ENCODE measurements at places on chromosomes 5 and 9.
A peak's percentile ranks its signal among the peaks of the same experiment; 100 is the strongest.

DNA sequence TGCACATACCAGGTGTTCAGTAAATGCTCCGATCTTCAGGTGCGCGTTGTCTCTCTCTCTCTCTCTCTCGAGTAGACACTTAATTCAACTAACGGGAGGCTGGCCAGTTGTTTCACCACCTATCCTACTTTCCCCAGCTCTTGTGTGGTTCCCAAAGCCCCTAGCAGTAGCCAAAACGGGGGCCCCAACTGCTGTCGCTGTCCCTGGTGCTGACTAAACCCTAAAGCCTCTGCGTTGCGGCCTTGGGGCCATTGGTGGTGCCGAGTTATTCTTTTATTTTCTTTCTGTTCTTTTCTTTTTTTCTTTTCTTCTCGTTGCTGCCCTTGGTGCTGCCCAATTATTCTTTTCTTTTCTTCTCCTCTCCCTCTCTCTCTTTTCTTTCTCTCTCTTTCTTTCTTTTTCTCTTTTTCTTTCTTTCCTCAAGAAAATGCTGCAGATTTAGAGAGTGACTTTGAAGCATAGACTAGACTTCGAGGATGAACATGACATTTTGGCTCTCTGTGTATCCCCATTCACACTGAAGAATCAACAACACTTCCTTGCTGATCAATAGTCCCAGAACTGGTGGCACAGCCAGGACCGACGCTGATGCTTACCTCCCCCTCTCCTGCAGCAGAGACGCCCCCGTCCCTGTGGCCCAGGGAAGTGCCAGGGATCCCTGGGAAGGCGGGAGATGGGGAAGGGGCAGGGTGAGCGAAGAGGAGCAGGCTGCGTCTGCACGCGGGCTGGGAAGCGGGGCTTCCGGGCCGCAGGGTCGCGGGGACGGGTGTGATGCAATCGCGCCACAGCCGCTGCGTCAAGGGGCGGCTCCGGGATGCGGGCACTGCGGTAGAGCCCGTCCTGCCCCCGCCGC, at the start of gene FBLL1:
TSS of gene FBLL1 (plus strand) at position 785 of the 853 bp plus-strand sequence. CDS start 200 bp downstream, outside the sequence.
- peak; percentile 46 for DNase-seq

DNA sequence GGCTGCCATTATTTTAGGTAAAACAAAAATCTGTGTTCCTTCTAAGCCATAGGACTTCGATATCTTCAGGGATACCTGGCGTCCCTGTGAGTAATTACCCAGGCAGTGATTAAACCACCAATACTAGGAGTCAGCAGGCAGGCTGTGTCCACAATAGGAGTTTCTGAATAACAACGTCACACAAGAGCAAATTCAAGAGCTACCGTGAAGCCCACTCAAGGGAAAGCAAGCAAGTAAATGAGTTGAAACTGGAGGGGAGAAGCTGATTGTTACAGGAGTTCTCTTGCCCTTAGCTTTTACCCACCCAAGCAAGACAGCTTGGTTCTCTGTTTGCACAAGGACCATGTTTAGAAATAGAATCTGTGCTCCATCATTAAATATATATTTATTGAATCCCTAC, 50.8 kb downstream of the SEMA5A start:
- no peak for DNase-seq

- no peak for DNase-seq
Measured at GRCh38 chr5:36177154-36177553, 25.2 kb downstream of the SKP2 start.

- no peak for DNase-seq
Measured at GRCh38 chr9:93326654-93327053, 124.8 kb upstream of the FAM120A start.

DNA sequence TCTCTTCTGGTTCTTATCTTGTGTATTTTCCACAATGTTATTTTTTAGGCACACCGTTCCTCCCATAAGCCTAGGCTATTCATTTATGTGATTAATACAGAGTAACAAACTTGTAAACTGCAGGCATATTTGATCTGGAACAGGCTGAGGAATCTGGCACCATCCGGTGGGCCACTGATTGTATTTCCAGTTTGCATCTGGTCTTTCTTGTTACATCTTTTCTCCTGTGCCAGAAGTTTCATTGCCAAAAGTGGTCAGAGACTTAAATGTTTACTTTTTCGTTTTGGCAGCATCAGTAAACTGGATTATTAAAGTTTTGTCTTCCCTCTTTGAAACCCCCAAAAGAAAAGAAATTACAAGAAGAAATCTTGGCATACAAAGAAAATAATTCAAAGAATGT, 17.9 kb upstream of the ZCCHC7 start:
- no peak for DNase-seq
